ENCODE measurements at places on chromosomes 1 and 21. TPM values are rescaled to one million over a fixed set of nuclear protein-coding genes. Genes with fewer than 3 reads are reported as not detected.

DNA sequence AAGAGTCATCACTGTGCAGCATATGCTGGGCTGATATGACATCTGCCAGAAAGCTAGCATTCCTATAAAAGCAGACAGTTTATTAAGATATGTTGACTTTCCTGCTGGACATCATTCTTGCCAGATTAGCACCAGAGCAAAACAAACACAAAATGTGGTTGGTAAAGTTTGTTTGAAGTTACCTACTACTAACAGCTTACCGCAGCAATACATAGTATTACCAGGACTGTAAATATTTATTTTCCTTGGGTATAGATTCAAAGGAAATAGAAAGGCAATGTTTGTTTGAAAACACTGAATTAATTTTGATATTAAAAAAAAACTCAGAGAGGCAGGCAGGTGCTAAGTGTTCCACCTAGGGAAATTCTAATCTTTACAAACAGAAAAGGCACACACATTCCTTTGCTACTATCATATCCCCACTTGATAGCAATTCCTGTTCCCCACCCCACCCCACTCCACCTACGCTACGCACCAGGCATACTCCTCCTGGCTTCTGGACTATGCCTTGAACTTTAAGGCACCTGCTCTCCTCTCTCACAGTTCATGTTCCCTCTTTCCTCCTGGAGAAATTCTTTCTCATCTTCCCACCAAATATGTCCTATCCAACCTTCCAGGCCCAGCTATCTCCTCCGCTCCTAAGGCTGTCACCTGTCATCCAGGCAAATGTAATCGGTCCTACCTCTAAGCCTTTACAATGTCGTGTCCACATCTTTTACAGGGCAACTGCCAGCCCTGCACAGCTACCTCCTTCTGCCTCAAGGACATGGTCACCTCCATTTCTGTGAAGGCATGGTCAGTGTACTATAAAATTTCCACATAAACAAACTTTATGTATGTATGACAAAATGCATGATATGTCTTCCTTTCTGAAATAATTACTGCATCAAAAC is 34.7 kb downstream of the PTPN14 start:
- peaks cover 17% of the 10 kb centered on the region for H3K4me1 ChIP-seq
- no peaks in the 10 kb centered on the region for H3K27me3 ChIP-seq
- H3K36me3 ChIP-seq = no peaks in the 10 kb centered on the region
- H3K4me3 ChIP-seq = no peak overlapping the region

Gene DNM3
- 0.54 TPM for total RNA-seq

- H3K36me3 ChIP-seq = no peaks in the 10 kb centered on the region
- H3K4me1 ChIP-seq = no peaks in the 10 kb centered on the region
- DNase-seq = no peak
- no peak overlapping the region for H3K27ac ChIP-seq
- H3K27me3 ChIP-seq = no peaks in the 10 kb centered on the region
Observed at GRCh38 chr1:224696891-224697765, 81.0 kb downstream of the CNIH3 start.

- H3K27me3 ChIP-seq = no peaks in the 10 kb centered on the region
- no peaks in the 10 kb centered on the region for H3K36me3 ChIP-seq
- no peak overlapping the region for H3K27ac ChIP-seq
- H3K4me1 ChIP-seq = no peaks in the 10 kb centered on the region
Observed at GRCh38 chr1:41673806-41674205, 189.3 kb upstream of the EDN2 start.

DNA sequence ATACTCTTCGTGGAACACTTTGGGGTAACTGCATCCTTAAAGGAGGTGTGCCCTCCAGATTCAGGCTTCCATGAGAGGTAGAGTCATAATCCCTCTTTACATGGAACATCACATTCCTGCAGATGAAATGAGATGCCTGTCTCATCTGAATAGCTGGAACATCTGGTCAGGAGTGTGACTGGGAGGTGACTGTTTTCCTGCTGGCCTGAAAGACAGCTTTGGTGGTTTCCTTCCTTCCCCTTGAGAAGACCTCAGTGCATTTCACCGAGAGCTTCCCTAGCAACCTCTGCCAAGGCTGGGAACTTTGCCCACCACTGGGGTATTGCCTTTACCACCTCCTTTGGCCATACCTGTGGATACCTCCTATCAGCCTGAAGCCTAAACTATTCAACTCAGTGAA is 46.7 kb upstream of the GUCA2A start:
- H3K4me3 ChIP-seq = no peak overlapping the region
- no peak overlapping the region for H3K27ac ChIP-seq
- H3K27me3 ChIP-seq = no peaks in the 10 kb centered on the region

DNA sequence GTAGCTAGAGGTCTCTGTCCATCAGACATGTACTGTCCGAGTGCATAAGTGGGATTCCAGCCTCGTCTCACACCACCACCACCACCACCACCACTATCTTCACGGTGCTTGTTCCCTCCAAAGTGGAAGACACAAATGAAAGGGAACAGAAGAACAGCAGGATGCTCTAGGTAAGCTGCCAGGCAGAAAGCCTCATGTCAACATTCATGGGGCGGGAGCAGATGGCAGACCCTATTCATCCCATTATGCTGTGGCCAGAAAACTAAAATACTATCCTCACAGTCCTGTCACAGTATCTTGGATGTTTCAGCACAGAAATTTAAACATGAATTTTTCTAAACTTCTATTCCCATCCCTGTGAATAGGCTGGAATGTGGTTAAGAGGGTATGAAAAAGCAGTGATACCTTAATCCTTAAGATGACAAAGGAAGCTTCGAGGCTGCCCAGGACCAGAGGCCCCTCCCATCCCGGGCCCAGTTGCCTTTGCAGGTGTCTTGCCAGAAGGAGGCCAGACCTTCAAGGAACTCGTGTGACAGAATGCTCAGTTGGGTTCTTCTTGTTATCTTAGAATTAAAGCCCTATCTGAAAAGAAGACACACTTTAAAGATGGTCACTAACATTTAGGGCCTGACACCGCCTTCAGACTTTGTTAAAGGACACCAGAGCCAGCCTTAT is 24.7 kb downstream of the APCS start:
- DNase-seq = no peak
- H3K36me3 ChIP-seq = no peaks in the 10 kb centered on the region
- H3K4me3 ChIP-seq = no peak overlapping the region
- H3K4me1 ChIP-seq = no peaks in the 10 kb centered on the region
- no peaks in the 10 kb centered on the region for H3K27me3 ChIP-seq

Gene S100A8
- 36.1 TPM for total RNA-seq

DNA sequence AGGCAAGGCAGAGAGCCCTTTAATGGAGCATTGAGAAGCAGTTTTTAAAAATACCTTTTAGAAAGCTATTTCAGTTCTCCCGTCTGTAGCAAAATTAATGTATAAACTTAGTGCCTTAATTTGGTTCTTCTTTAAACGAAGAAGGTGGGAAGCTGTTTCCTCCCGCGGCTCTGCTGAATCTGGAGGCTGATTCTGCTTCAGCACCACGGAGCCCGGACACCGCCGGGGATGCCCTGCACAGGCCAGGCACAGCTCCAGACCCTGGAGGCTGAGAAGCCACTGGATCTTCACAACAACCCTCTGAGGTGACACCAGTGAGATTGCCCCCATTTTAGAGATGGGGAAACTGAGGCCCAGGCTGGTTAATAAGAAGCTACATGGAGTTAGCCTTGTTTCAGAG is 175.8 kb upstream of the VAMP3 start:
- DNase-seq = no peak
- H3K27ac ChIP-seq = no peak overlapping the region
- H3K27me3 ChIP-seq = no peaks in the 10 kb centered on the region
- H3K4me3 ChIP-seq = no peak overlapping the region
- H3K36me3 ChIP-seq = no peaks in the 10 kb centered on the region

GRCh38 chr1:237799762-237800474 is 90.8 kb downstream of the ZP4 start:
- H3K4me3 ChIP-seq = no peak overlapping the region
- no peaks in the 10 kb centered on the region for H3K27me3 ChIP-seq

DNA sequence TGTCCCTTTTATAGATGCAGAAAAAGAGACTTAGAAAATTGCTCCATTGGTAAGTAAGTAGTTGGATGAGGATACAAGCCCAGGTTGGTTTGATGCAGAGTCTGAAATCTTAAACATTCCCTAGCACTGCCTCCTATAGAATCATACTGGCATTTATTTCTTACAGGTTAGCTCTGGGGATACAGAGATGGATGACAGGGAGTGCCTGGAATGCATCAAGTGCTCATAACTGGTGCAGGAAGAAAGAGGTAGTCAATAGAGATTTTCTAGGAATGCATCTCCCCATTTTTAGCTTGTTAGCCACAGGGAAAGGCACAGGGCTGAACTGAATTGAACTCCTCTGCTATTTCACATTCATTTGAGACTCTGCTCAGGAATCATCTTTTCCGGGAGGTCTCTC is 269.0 kb upstream of the USP24 start:
- no peak overlapping the region for H3K27ac ChIP-seq
- H3K36me3 ChIP-seq = no peaks in the 10 kb centered on the region
- no peaks in the 10 kb centered on the region for H3K4me1 ChIP-seq
- H3K4me3 ChIP-seq = no peak overlapping the region

Gene RGS13
- total RNA-seq = 0.23 TPM

Gene NUAK2
- total RNA-seq = 8.6 TPM

DNA sequence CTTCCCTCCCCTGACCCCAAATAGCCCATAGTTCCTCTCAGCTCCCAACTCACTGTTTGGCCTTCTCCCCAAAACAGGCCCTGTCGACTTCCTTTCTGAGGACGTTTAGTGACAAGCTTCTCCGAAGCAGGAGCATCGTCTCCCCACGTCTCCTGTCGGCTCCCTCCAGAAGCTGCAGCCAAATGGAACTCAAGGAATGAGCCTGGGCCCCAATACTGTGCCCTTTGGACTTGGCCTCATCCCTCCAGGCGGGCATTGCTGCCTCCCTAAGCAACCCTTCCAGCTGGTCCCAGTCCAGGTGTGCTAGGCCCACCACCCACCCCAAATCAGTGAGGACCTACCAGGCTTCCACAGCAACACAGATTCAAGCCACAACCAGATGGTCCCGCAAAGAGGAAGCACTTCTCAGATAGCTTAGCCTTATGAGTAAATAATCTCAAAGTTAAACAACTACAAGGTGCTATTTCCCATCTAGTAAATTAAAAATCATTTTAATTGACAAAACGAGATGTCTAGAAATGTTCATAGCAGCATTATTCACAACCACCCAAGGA is 33.0 kb downstream of the ACOT7 start:
- no peak for DNase-seq
- no peaks in the 10 kb centered on the region for H3K27me3 ChIP-seq
- peak overlapping the region; percentile 69 for H3K27ac ChIP-seq
- H3K36me3 ChIP-seq = no peaks in the 10 kb centered on the region
- H3K4me1 ChIP-seq = peaks cover 26% of the 10 kb centered on the region
- no peak overlapping the region for H3K4me3 ChIP-seq

DNA sequence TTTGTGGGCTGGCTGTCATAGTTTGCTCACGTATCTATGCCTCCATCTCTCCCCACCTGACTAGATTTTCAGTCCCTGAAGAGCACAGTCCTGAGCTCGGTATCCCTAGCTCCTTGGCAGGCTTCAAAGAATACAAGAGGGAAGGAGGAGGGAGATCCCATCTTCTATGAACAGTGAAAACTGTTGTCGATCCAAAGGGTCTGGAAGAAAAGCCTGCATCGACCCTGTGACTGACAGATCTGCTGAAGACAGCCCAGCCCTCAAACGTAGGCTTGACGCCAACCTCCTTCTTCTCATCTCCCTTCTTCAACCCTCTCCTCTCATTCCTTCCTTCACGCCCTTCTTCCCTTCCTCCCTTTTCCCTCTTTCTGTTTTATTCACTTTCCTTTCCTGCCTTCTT is 13.3 kb upstream of the ADORA1 start:
- H3K36me3 ChIP-seq = no peaks in the 10 kb centered on the region
- H3K27me3 ChIP-seq = no peaks in the 10 kb centered on the region
- no peak overlapping the region for H3K27ac ChIP-seq

DNA sequence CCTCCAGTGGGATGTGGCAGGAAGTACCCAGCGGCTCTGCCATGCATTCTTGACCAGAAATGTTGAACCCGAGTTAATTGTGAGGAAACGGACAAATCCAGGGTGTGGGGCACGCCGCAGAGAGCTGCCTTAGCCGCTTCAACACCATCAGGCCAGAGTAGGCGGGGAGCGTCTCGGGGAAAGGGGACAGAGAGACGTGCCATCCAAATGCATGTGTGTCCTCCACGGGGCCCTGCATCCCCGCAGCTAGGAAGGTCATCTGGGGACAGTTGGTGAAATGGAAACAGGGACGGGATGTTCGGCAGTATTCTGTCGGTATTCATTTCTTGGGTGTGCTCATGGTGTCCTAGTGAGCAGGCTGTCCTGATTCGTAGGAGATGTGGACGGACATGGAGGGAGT is 59.1 kb upstream of the TRAPPC10 start:
- no peak for DNase-seq
- no peak overlapping the region for H3K4me3 ChIP-seq
- no peak overlapping the region for H3K27ac ChIP-seq
- no peaks in the 10 kb centered on the region for H3K27me3 ChIP-seq

DNA sequence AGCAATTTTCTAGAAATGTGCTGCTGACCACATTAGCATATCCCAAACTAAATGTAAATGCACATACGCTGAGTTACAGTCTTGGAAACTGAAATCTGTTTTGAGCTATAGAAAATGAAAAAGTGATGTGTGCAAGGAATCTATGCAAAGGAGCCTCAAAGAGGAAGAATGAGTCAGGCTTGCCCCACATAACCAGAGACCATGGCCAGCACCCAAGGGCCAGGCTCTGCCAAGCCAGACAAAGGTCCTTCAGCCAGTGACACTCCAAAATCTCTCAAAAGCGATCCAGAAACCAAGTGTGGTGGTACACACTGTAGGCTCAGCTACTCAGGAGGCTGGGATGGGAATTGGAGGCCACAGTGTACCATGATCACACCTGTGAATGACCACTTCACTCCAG is 195.2 kb downstream of the TOMM20 start:
- no peak overlapping the region for H3K27ac ChIP-seq
- DNase-seq = no peak

- H3K27ac ChIP-seq = no peak overlapping the region
- DNase-seq = no peak
- H3K4me1 ChIP-seq = no peaks in the 10 kb centered on the region
- H3K27me3 ChIP-seq = no peaks in the 10 kb centered on the region
- H3K36me3 ChIP-seq = no peaks in the 10 kb centered on the region
Observed at GRCh38 chr21:38436341-38436740, 61.9 kb downstream of the ERG start.

DNA sequence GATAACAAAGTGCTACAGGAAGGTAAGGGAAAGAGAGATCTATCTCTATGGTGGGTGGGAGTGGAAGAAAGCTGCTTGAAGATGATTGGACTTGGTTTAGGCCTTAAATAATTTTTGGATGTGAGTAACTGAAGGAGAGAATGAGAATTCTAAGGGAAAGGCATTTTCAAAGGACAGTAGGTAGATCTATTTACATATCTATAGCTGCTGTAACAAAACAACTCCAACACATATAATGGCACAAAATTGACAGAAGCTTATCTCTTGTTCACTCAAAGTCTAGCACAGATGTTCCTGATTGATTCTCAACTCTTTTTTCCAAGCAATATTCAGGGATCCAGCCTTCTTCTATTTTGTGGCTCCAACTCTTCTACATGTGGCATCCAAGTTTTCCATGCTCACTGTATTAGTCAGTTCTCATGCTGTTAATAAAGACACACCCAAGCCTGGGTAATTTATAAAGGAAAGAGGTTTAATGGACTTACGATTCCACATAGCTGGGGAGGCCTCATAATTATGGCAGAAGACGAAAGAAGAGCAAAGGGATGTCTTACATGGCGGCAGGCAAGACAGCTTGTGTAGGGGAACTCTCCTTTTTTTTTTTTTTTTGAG is 3.1 kb upstream of the DDAH1 start:
- H3K4me1 ChIP-seq = peaks cover 13% of the 10 kb centered on the region
- no peak overlapping the region for H3K4me3 ChIP-seq
- no peak overlapping the region for H3K27ac ChIP-seq
- no peak for DNase-seq

Data from pancreas (tissue), 10 donors.